ENCODE measurements at places on chromosomes 5 and 9.

GRCh38 chr9:97366889-97367288 is 45.0 kb upstream of the TDRD7 start:
- DNase-seq, result peak; percentile 25

DNA sequence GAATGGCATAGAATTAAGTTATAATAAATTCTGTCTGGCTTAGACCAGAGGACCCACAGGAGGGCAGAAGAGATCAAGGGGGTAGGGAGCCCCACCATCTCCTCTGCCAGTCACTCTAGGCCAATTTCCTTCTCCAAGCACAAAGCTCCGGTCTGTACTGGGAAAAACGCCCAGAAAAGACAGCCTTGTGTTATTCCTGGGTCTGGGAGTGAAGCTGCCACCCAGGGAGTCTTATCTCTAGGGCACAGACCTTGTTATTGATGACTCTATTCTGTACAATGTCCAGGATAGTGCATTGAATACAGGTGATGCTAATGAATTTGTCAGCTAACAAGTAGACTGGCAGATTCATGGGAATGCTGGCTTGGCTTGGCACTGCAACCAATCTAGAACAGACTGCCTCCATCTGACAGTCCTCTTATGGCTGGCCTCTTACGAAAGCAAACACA is 60.7 kb downstream of the MED27 start:
- DNase-seq, result no peak

DNA sequence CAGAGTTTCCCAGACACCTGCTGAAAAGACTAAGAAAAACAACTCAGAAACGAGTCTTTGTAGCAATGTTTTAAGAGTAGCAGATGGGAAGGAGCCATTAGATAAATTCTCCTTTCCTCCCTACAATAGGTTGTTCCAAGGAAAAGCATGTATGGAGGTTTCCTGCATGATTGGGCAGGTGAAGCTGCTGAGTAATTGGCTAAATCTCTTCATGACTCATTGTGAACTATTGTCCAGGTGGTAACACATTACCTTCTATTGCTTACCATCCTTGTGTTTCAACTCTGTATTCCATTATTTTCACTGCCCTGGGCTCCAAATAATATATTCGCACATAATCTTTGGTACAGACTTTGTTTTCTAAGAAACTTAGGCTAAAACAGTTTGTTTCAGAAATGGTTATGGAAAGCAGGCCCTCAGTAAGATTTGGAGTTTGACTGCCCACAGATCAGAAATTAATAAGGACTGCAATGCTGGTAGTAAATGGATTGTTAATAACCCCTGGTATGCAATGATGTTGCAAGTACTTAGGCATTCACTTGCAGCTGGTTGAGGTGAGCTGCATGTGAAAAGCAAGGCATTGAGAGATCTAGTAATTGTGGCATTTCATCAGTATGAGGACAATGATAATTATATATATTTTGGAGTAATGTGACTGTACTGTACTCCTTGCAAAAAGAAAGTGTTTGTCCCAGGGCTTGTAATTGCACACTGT is 281.4 kb upstream of the VLDLR start:
- DNase-seq, result no peak

DNA sequence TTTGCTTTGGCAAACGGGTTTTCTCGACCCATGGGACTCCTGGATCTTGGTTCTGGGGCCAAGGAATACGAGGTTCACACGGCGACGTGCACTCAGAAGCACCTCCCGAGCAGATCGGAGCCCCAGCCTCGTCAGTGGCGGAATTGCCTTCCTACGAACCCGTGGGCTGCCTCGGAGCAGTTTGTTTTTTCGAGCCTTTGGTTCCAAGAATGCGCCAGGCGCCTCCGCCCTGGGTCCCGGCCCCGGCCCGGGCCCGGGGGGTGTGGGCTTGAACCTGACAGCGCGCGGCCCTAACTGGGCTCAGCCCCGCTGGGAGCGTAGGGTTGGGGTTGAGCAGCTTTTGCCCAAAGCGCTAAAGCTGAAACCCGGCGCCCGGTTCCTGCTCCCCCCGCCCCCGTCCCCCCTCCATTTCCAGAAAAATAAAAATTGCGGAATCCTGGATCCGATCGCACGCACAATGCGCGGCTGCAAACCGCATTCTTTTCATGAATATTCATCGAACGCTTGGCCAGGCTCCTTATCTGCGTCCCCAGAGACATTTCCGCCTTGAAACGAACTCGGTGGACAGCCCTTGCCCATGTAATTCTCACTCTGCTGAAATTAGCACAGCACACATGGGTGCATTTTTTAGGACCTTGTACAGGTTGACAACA is 1.0 kb downstream of the BASP1 start:
- no peak for DNase-seq

DNA sequence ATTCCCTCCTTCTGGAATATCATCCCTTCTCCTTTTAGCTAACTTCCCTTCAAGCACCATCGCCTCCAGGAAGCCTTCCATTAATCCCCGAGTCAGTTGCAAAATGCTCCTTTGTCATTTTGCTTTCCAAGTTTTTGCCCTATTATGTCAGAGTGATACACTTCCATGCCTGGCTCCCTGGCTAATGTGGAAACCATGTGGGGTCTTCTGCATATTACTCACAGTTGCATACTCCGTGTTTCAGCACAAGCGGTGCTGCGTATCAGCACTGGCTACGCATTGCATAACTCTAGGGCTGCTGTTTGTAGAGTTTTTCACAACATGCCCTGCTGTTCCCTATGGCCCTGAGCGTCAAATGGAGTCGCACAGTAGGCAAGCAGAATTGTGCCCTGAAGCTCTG is 1.9 kb downstream of the TEX53 start:
- DNase-seq, result no peak

DNA sequence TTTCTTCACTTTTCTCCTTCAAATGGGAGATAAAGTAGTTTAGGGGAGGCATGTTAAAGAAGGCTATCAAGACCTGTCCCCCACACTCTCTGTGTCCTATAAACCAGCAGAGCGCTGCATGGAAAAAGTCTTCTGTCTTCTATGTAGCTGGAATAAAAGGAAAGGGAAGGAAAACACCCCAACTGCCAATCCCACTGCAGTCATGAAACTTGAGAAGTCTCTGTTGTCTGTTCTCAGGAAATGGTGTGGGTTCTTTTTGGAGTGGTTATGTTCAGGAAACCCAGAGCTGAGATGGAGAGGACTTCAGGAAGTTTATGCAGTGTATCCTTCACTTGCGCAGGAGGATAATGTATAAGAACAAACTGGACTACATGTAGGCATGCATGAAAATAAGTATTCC is 274.3 kb downstream of the GAS1 start:
- DNase-seq, result no peak

DNA sequence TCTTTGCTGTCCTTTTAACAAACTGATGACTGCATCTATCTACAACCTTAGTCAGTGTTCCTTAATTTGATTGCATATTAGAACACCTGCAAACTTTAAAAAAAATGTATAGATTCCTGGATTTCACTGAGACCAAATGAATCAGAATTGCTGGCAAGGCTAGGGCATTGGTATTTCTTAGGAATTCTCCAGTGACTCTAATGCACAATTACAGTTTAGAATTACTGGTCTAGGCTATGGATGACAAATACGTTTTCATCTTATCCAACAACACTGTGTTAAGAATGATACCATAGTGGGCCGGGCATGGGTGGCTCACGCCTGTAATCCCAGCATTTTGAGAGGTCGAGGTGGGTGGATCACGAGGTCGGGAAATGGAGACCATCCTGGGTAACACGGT is 545.9 kb upstream of the RIOK2 start:
- no peak for DNase-seq

DNA sequence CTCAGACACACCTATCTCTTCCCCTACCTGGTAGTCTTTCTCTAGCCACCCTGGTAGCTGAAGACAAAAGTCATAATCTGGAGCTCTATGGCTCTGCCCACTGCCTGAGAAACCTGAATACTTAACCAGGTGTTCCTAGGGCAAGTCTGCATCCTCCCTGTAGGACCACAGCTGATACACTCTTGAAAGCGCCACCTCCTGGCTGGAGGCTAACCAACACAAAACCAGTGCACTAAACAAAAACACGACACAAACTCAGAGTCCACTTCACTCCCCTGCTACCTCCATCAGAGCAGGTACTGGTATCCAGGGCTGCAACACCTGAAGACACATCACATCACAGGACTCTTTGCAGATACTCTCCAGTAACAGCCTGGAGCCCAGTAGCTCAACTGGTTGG is 84.6 kb upstream of the ANXA1 start:
- no peak for DNase-seq

- no peak for DNase-seq
These were observed 70.2 kb upstream of the CDH6 start for GRCh38 chr5:31122998-31123951.

DNA sequence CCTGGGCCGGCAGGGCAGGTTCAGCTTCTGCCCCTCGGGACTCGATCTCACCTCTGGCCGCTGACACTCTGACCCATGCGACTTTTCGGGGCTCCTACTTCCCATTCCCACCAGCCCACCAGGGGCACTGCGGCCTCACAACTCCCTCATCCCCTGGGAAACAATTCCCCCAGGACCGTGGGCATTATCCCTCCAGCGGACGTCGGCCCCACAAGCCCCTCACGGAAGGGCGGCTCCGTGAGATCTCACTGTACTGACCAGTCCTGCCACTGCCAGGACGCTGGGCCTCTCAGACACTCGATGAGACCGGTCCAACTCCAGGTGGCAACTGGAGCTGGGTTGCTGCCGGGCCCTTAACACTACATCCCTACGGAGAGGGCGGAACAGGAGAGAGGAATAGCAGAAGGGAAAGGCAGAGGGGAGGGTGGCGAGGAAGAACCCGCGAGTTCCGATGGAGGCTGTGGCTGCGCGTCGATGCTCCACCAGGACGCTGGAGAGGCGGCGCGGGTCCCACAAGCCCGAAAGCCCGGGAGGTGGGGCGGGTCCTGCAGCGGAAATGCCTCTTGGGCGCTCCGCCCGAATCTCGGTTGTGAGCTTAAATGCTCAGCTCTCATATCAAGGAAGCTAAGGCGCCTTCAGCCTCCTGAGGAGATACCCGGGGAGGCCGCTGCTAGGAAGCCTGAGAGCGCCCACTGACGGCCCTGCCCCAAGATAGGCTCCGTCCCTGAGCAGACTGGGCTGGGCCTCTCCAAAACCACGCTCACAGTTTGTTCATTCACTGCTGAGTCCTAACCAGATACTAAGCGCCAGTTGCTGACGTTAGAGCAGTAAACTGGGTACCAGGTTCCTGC is 36.3 kb downstream of the VCP start:
- no peak for DNase-seq

DNA sequence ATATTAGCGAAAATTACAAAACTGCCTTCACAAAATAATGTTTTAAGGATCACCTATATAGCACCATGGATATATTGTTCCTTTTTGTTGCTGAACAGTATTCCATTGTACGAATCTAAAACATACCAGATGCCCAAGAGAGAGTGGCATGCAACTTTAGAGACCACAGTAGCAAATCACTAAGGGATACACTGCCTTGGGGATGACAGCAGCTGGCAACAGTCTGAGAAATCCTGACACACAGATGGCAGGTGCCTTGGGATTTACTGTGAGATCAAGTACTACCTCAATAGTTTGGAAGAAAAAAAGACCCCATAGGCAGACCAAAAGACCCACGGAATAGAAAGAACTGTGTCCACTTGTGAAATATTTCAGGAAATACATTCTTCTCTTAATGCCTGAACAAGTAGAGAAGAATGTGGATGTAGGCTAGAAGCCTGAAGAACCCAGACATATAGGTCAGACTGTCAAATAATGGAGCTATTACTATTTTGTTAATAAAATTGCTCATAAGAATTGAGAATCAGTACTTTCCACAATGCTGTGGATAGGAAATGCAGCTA is 53.4 kb downstream of the PLPP1 start:
- DNase-seq, result no peak

DNA sequence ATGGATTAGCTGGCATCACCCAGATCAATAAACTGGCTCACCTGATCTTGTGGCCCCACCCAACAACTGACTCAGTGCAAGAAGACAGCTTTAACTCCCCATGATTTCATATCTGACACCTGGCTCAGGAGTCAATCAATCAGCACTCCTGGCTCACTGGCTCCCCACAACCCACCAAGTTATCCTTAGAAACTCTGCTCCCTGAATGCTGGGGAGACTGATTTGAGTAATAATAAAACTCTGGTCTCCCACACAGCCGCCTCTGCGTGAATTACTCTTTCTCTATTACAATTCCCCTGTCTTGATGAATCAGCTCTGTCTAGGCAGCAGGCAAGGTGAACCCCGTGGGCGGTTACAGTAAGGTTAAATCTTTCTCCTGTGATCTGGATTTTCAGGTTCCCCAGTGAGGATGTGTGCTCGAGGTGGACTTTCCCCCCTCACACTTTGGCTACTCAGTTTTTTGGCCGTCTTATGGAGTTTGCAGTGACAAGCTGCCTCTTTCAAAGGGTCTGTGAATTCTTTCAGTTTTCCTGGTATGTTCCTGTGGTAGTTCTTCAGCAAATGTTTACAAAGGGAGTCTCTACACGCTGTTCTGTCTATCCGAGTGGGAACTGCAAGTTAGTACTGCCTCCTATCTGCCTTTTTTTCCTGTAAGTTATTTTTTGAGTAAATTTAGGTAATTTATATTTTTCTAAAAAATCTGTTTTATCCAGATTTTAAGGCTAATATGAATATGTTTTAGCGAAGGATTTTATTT is 500.2 kb upstream of the NUDT12 start:
- DNase-seq, result no peak

- DNase-seq, result no peak
These were observed 76.9 kb upstream of the IFNK start for GRCh38 chr9:27447031-27447683.

DNA sequence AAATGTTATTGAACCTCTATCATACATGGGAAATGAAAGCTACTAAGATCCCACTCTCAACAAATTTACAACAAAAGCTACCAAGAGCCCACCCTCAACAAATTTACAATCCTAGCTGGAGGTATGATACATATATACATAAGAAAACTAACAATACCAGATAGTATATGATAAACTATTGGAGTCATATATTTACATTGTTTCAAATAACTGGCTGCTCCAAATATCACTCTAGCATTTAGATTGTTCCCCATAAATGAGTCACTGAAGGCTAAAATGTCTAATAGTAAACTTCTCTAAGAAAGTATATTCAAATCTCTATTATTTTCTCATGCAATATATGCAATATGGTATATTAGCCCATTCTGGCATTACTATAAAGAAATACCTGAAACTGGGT is 151.1 kb downstream of the TMEM161B start:
- no peak for DNase-seq

Measured in HuH-7 (cell line).